ENCODE measurements at places on chromosomes 16 and 17. TPM values are rescaled to one million over a fixed set of nuclear protein-coding genes. Genes with fewer than 3 reads are reported as not detected.

DNA sequence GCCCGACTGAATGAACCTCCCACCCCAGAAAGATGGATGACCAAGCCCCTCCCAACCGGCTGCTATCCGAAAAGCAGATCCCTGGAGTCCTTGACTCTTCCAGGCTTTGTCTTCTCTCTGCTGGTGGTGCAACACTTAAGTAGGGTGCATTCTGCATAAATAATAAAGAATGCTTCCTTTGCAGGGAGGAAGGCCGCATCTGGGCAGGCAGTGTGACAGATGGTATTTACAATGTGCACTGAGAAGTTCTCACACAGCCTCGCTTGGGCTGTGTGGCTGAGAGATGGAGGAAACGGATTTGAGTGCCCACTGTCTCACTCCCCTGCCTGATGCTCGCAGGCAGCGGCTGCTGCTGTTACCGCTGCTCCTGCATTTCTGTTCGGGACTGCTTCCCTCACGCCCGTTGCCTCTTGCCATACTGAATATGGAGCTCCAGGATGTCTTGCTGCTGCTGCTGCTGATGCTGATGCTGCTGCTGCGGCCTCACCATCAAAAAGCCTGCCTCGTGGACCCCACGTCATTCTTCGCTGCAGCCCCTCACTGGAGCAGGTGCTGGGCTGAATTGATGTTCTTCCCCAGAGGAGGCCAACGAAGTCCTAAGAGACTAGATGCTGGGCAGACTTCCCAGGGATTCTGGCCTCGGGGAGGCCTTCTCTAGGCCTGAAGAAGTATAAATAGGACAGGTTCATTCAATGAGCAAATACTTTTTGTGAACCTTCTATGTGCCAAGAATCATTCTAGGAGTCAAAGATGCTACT is 7.1 kb upstream of the RHBDL3 start:
- DNase-seq: no peak

ACSM3 gene
- 91.4 TPM for polyA plus RNA-seq

GRCh38 chr16:57387598-57388354 is 15.5 kb downstream of the CX3CL1 start:
- no peak for DNase-seq

GRCh38 chr17:29004081-29004692 is 1.6 kb downstream of the SEZ6 start:
- DNase-seq: no peak

DNA sequence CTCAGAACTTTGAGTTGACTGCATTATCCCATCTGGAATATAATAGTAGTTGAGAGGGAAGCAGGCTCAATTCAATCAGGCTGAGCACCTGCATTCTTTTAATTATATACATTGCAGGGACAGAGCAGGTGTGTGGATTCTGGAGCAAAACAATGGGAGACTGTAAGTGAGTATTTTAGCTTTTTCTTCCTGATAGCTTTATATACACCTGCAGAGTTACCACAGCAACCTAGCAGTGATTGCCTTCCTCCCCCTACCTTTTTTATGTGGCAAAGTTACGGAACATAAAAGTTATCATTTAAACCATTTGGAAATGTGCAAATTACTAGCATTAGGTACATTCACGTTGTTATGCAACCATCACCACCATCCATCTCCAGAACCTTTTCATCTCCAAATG is 25.4 kb upstream of the RHOT1 start:
- no peak for DNase-seq

GRCh38 chr16:10003486-10003885 is 178.7 kb downstream of the GRIN2A start:
- DNase-seq: no peak

GID4 gene
- 18.9 TPM for polyA plus RNA-seq

DNA sequence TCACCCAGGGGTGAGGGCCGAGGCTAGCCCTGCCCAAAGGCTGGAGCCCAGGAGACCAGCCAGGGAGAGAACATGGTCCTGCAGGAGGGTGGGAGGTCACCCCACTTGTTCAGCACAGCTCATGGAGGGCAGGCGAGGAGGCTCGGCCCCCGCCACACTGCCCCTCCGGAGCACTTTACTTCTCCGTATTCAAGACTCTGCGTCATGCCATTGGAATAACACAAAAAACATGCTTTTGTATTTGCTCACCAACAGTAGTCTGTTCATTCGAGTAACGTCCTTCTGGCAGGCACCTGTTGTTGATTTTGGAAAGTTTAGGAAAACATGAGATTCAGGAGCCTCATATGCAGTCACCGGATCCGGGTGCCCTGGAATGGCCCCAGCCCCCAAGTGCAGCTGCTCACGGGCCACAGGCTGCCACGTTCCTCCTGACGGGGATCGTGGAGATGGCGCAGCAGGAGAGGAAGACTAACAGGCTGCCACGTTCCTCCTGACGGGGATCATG is 81.1 kb upstream of the DNAH17 start:
- no peak for DNase-seq

DNA sequence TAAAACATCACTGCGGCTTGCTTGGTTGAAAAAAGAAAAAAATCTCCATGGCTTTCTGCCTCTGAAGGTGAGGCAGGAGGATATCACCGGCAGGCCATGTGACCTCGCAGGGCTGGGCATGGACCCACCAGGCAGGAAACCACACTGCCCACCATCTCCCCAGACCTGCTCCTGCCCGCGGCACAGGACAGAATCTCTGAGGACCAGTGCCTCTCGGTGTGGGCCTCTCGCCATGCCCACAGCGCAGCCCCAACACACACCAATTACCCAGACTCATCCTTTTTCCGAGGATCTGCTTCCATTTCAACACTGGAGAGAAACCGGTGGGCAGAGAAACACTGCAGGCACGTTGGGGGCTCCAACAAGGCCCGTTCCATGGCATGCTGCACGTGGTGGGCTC is 16.2 kb downstream of the DNASE1 start:
- no peak for DNase-seq

GRCh38 chr17:45857977-45858708 is 13.5 kb downstream of the SPPL2C start:
- DNase-seq: peak; percentile 50

- DNase-seq: no peak
Observed at GRCh38 chr16:62135911-62136310, 99.7 kb upstream of the CDH8 start.

DNA sequence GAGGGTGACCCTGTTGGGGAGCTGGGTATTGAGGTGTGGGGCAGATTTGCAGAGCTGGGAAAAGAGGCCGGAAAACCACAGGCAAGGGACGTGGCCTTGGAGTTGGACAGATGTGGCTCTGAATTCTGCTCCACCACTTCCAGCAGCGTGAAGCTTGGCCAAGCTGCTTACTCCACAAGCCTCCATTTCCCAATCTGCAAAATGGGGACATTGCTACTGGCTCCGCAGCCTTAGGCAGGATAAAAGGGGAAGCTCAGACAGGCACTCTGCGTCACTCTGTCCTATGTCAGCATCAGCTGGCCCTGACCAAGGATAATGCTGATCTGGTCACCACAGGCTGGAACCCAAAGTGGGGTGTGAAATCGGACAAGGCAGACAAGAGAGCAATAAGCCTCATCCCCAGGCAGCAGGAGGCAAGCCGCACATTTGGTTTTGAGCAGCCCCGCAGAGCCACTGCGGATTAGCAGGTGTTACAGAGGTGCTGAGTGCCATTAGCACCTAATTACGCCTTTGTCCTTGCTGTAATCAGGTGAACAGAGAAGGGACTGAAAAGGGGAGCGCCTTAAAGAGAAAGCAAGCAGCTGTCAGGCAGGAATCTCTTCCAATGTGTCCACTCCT is 54.8 kb downstream of the SDK2 start:
- DNase-seq: no peak

- no peak for DNase-seq
Observed at GRCh38 chr16:85944572-85945423, 45.8 kb downstream of the IRF8 start.

- DNase-seq: peak; percentile 48
Observed at GRCh38 chr17:80101011-80101945, at the start of gene GAA. TSS of gene GAA (plus strand) at chr17:80101581. CDS start at chr17:80104587, 3,006 bp downstream.

DNA sequence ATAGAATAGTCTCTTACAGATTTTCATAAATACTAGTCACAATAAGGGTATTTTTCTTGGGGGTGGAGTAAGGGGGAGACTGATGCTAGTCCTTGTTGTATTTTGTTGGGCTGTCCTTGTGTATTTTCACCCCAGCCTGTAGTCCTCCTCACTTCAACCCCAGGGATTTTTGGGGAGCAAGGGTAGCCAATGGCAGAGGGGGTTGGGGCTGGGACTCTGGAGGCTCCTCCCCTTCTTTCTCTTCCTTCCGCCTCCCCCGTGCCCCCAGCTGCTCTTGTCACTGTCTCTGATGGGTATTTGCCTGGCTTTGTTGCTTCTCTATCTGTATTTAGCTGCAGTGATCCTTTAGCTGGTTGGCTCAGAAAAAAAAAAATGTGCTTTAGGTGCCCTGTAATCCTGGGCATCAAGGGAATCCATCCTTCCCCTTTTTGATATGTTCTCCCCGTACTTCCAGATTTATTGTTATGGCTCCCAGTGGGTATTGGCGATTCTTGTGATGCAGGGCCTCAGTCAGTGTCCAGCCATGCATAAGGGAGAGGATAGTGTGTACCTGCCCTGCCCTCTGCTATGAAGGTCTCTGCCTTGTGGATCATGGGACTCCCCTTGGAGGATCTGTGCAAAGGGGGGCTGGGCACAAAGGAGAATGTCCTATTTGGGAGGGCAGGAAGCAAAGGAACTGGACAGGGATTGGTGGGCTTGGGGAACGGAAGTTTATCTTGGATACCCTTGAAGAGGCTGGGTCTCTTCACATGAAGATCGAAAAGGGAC is 16.5 kb downstream of the SNF8 start:
- no peak for DNase-seq

DNA sequence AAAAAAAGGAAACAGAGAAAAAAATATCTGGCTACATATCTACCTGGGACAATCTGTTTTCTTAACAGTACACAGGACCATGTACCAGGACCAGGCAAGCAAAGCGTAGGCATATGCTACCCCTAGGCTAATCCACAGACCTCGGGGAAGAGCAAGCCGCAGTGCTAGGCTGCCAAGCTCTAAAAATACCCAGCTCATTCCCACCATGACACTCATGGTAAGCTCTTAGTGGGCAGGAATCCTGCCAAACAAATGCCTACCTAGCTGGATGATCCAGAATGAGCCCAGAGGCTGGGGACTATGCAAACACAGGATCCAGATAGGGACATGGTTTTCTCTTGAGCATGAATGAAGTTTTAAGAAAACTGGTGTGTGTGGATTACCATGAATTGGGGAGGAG is 95.6 kb downstream of the GRIN2A start:
- no peak for DNase-seq

GRCh38 chr16:55301385-55302008 is 22.5 kb upstream of the IRX6 start:
- no peak for DNase-seq

- DNase-seq: no peak
Observed at GRCh38 chr17:77798481-77798880, 160.0 kb upstream of the TNRC6C start.

PIK3R5 gene
- polyA plus RNA-seq: 1.4 TPM

DNA sequence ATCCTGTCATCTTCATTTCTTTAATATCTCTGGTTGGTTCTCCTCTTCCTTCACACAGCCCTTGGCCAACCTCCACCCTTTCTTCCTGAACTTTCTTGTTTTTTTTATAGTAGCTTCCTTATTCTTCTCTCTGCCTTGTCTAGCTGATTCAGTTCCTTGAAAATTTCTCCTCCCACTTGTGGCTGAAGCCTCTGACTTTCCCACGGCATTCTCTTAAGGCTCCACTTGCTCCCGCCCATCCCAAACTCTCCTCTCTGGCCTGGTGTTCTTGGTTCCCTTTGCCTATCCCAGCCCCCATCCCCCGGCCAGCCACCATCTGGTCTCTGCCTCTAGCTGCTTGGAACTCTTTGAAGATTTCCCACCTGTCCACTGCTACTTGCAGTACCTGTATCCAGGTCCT is 29.1 kb downstream of the NLRP1 start:
- no peak for DNase-seq

DNA sequence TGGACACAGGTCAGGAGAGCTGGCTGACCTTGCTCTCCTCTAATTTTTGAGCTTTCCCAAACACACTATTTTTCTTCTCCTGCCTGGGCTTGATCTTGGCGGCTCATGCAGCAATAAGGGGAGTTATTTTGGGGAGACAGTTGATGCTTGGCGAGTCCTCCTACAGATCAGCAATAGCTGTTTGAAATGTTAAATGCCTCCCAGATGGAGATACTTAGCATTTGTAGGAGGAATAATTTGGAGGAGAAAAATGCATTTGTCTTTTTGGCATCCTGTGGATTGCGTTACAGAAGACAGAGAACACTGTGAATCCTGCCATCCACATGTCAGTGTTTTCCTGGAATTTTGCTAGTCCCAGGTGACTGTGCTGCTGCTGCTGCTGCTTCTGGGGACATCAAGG is 328.0 kb upstream of the XYLT1 start:
- DNase-seq: no peak
